Stimulated activated CD4-positive, alpha-beta T cell treated with anti-CD3 and anti-CD28 coated beads, Interleukin-1b, Interleukin-23, amount 100 ng/mL, for 24 hours (primary cell): ENCODE measurements at places on chromosomes 5 and 9.

GRCh38 chr9:19513671-19514275 lies 105.0 kb downstream of the ACER2 start:
- DNase-seq = no peak

DNA sequence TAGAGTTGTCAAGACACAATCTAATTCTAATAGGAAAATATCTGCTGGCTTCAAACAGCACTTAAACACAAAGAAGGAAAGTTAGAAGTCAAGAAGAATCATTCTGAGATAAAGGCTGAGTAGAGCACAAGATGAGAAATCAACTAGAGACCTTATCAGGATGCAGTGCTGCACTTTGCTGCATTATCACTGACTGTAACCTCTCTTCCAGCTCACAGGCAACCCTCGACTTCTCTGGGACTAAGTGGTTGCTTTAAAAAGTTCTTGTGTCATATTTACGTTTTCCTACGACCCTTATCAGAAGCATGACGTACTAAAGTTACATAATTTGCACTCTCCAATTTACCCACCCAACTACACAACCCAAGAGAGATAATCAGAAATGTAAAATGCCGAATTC lies 176.1 kb downstream of the MLLT3 start:
- no peak for DNase-seq

DNA sequence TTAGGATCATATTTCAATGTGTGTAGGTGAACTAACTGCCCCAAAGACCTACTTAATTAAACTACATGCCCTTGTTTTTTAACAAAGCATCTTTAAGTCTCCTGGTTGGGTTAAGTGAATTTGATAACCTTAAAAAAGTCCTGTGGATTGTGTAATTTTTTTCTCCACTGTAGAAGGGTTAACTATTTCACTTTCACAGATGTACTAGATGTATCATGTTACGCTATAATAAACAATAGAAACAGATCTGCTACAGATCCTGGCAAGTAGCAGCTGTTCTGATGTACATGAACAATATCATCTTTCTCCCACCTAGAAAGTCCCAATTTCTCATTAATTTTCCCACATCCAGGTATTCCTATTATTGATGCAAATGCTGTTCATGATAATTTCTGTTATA lies 18.9 kb downstream of the KIF24 start:
- DNase-seq = no peak

DNA sequence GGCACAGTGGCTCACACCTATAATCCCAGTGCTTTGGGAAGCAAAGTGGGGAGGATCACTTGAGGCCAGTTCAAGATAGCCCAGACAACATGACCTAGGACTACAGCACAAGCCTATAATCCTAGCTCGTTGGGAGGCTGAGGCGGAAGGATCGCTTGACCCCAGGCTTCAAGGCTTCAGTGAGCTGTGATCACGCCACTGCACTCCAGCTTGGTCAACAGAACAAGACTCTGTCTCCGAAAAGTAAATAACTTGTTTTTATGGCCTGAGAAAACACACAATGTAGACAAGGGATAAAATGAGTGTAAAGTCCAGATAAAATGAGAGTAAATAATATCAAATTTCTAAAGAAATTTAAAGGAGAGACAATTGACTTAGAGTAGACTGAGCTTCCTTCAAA lies 26.3 kb downstream of the SHLD3 start:
- no peak for DNase-seq

- no peak for DNase-seq
Measured at GRCh38 chr5:174044466-174045254, 846 bp upstream of the NSG2 start.

GRCh38 chr9:136074706-136075105 lies 20.4 kb downstream of the NACC2 start:
- DNase-seq = no peak

DNA sequence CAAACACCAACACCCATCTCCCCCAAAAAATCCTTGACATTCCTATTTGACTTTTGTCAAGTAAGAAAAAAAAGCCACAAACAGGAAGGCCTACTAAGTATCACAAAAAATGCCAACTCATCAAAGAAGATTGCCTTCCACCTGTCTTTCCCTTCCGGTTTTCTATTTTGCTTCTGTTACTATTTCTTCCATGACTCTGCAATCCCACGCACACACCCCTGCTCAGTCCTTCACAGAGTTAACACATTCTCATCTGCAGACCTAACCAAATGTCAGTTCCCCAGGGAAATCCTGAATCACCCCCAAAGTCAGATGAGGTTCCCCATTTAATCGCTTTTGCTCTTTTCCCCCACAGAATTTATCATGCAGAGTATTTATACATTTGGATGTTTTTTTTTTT lies 15.1 kb downstream of the LPAR1 start:
- DNase-seq = no peak

GRCh38 chr5:179115845-179116524 lies 55.8 kb downstream of the ZNF354C start:
- no peak for DNase-seq

- DNase-seq = no peak
Measured at GRCh38 chr5:150523472-150524350, 15.8 kb downstream of the NDST1 start.

GRCh38 chr5:145965804-145966203 lies 29.4 kb downstream of the SH3RF2 start:
- DNase-seq = no peak

- no peak for DNase-seq
Measured at GRCh38 chr5:40074826-40075225, 604.9 kb upstream of the PTGER4 start.

GRCh38 chr5:154098465-154098864 lies 59.7 kb downstream of the MFAP3 start:
- no peak for DNase-seq

- DNase-seq = no peak
Measured at GRCh38 chr9:116658265-116658664, 28.8 kb upstream of the TRIM32 start.

DNA sequence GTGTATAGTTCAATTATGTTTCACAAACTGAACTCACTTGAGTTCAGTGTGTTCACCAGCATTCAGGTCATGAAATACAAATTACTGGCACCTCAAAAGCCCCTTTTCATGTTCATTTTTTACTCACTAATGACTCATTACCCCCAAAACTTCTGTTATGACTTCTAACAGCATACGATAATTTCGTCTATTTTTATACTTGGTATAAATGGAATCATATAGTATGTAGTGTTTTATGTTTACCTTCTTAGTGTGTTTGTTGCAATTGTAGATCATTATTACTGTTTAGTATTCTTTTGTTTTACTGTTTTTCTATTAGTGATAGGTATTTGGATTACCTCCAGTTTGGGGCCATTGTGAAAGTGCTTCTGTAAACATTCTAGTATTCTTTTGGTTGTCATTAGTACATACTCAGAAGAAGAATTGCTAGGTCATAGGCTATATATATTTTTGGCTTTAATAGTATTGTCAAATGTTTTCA lies 33.4 kb downstream of the DDX4 start:
- DNase-seq = no peak

DNA sequence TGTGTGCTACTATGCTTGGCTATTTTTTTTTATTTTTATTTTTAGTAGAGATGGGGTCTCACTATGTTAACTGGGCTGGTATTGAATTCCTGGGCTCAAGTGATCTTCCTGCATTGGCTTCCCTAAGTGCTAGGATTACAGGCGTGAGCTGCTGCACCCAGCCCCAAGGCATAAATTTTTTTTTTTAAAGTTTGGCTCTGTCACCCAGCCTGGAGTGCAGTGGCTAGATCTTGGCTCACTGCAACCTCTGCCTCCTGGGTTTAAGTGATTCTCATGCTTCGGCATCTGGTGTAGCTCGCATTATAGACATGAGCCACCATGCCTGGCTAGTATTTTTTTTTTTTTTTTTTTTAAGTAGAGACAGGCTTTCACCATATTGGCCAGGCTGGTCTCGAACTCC lies 70.3 kb downstream of the RAB24 start:
- no peak for DNase-seq

DNA sequence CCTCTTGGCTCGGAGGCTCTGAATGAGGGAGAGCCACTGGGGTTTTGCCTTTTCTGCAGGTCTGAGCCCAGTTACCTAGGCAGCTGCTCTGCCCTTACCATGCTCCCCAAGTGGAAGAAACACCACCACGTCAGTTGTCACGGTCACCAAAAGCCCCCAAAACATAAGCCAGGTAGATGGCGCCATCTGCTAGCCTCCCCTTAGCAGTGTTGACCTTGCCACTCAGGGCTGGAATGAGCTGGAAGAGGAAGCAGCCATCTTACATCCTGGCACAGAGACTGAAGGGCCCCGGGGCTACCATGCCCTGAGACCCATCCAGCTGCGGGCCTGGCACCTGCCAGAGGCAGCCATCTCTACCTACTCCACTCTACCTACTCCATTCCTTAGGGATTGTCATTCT lies 7.4 kb downstream of the ZER1 start:
- DNase-seq = no peak

GRCh38 chr9:79131246-79131774 lies 440.5 kb upstream of the TLE4 start:
- DNase-seq = no peak

DNA sequence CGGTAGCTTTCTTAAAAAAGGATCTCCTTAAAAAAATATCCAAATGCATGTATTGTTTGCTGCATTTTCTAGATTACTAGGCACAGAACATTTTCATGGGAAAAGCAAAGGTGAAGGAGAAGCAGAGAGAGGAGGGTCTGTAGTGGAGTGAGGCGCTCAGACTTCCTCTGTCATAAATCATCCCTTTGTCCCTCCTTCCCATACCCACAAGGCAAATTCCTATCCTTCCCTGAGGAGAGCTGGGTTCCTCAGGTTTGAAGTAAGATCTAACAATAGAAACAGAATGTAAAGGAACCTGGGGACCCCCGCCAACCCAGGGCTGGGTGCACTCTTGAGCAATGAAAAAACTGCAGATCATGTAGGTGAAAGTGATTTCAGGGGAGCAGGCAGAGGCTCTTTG lies 149.2 kb upstream of the ANKH start:
- no peak for DNase-seq

DNA sequence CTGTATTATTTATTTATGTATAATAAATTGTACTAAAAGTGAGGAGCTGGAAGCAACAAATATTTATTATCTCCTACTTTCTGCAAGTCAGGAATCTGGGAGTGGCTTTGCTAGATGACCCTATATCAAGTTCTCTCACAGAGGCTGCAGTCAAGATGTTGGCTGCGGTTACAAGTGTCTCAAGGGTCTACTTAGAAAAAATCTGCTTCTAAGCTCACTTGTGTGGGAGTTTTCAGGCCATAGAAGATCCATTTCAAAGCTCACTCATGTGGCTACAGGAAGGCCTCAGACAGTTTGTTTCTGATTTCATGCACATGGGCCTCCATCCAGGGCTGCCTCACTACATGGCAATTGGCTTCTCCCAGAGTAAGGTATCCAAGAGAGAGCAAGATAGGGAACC lies 551.1 kb downstream of the CAAP1 start:
- no peak for DNase-seq

GRCh38 chr9:86181379-86182315 lies 77.8 kb downstream of the C9orf153 start:
- no peak for DNase-seq

GRCh38 chr5:81755320-81755719 lies 4.4 kb upstream of the SSBP2 start:
- DNase-seq = no peak

DNA sequence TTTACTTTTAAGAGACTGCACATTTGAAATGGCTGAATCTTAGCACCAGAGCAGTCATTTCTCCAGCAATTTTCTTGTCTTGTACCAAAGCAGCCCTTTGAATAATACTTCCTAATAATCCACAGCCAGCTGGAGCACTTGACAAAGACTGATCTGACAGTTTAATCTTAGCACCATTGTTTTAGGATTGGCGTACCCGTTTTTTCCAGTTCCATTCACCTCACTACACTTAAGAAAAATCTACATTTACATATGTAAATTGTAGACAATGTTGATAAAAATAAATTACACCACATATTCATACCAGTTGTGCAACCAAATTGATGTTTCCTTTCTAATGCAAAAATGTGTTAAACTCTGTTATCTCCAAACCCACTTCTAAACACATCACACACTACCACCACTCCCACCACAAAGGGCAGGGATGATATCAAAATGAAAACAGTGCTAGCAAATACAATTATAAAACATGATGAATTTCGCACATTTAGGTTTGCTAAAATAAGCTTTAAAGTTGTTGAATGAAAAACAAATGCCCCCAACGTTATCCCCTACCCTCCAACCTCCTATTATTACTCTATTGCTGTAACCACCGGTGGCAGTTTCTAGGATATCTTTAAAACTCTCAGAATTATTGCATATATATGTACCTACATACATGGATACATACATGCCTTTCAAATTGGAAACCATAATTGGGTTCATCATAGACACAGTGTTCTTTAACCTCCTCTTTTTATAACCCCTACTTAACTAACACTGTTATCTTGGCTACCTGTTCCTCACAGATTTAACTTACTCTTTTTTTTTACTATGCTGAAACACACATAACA lies 21.5 kb downstream of the SERINC5 start:
- no peak for DNase-seq

- DNase-seq = no peak
Measured at GRCh38 chr9:38370176-38370575, 22.3 kb upstream of the ALDH1B1 start.

DNA sequence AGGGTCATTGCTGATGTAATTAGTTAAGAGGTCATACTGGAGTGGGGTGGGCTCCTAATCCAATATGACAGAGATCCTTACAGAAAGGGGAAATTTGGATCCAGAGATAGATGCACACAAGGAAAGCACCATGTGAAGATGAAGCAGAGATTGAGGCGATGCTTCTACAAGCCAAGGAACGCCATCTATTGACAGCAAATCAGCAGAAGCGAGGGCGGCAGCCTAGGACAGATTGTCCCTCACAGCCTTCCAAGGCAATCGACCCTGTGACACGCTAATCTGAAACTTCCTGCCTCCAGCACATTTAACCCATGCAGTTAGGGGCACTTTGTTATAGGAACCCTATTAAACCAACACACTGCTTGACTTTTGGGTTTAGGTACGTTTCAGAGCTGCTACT lies 285.1 kb upstream of the DAP start:
- no peak for DNase-seq

- no peak for DNase-seq
Measured at GRCh38 chr5:25863811-25864210, 1174.6 kb downstream of the CDH9 start.

DNA sequence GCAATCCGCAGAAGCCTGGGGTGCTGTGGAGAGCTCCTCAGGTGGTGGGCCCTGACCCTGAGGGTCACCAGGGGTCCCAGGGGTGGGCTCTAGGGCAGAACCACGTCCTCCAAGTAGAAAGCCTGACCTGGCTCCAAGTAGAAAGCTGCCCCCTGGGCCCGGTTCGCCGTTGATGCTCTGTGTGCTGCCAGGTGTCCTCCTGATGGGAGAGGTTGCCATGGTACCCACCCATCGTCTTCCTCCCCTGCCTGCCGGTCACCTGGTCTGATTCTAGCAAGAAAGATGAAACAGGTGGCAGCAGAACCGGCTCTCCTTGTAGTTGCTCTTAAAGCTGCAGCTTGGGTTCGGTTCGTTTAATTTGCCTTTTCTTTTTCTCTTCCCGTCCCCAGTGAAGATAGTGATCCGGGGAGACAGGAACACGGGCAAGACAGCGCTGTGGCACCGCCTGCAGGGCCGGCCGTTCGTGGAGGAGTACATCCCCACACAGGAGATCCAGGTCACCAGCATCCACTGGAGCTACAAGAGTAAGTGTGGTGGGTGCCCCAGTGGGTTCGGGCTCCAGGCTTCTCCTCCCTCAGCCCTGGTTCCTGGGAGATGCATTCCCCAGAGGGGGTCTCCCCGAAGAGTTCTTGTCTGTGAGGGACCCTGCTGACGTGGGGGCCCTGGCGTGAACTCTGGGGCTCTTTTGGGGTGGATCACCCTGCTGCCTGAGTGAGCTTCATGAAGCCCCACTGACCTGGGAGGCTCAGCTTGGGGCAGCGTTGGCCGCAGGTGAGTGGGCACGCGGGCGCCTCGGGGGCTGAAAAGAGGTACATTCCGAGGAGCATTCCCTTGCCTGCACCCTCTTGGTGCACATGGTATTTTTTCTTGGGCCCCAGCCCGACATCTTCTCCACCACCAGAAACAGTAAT lies 15.6 kb downstream of the RABL6 start:
- DNase-seq = no peak
